ENCODE measurements at places on chromosomes 6 and 20.
A peak's percentile ranks its signal among the peaks of the same experiment; 100 is the strongest.

- DNase-seq, result no peak
Observed at GRCh38 chr6:38112181-38112580, 292.7 kb downstream of the ZFAND3 start.

DNA sequence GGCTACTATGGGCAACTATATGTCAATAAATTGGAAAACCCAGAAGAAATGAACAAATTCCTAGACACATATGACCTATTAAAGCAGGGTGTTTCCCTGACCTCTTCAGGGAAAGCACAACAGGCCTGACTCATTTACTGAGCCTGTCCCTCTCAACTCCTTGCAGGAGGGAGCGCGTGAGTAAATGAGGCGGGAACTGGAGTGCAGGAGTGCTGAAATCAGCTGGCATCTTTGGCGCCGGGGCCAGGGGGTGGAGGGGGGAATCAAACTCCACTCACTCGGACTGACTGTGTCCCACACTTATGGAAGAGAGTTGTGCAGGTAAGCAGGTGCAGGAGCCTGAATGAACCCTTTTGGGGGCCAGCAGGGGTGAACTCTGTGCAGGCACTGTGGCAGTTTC is 671.2 kb upstream of the PTCHD4 start:
- no peak for DNase-seq

GRCh38 chr20:57879779-57880570 is 170.2 kb upstream of the PMEPA1 start:
- DNase-seq, result peak; percentile 83

DNA sequence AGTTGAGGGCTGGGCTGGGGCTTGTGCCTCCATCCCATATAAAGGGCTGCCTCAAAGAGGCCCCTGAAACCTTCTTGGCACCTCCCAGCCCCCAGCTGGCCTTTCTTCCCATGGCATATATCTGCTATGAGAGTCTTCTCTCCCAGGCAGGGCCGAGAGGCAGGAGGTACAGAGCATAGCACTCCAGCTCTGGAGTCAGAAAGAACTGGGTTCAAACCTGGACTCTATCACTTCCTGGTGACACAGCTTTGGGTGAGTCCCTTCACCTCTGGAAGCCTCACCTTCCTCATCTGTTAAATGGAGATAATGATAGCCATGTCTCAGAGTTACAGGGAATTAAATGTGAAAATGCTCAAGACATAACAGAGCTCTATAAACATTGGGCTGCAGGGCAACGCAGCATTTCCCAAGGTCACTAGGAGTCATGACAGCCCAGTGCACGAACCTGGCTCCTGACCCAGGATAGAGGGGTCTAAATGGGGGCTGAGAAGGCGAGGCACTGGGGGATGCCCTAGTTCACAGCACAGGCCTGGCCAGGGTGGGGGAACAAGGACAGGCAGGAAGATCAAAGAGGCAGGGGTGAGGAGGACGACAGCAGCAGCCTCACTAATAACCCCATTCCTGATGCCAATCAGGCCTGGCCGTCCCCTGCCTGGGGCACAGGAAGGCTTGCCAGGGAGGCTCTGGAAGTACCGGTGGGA is 1.9 kb downstream of the FAM83C start:
- DNase-seq, result no peak

DNA sequence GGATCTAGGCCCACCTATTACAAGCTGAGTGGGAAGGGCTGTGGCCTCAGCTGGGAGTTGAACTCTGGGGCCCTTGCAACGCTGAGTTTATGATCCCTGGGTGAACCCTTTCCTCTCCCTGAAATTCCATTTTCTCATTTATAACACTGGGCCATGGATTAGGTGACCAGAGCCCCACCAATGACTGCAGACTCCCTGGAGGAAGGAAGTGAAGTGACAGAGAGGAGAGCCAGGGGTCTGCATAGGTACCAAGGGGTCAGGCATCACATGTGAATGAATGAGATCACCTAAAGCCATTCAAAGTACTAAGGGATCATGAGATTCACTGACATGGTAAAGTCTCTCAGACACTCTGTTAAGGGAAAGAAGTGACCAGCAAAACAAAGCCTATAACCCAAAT is 46.5 kb upstream of the DSN1 start:
- no peak for DNase-seq

DNA sequence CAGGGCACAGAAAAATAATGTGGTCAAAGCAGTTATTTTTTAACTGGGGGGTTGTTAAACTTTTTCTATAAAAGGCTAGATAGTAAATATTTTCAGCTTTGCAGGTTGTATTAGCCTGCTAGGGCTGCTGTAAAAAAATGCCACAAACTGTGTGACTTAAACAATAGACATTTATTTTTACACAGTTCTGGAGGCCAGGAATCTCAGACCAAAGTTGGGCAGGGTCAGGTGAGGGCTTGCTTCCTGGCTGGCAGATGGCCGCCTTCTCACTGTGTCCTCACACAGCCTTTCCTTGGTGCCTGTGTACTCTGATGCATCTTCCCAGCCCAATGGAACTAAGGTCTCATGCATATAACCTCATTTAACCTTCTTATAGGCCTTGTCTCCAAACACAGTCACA is 294.7 kb downstream of the PTPRT start:
- DNase-seq, result no peak

- no peak for DNase-seq
Observed at GRCh38 chr6:144585217-144585814, 300.2 kb downstream of the UTRN start.

DNA sequence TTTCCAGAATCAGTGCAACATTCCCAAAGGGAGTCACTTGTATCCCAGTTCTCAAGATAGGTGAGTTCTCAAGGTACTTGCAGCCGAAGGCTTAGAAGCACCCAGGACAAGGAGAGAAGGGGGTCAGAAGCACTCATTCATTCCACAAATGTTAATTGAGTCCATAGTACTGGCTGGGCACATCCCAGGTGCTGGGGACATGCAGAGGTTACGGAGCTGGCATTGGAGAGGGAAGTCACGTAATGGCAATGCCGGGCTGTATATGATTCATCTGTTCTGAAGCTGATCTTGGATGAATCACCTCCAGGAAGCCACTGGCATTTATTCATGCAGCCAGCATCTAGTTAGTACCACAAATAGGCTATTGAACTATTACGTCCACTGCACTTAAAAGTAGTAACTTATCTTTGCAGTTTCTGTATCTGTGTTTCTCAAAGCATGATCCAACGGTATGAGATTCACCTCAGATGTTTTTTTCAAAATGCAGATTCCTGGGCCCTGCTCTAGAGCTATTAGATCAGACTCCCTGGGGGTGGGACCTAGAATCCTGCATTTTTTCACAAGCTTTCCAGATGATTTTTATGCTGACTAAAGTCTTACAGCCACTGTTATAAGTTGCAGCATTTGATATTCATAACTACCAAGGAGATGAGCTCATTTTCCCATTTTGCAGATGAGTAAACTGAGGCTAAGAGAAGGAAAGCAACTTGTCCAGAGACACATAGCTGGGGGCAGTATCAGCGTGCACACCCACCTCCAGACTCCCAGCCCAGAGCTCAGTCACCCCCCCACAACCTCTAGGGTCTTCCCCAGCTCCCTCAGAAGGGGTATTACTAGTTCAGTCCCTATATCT is 44.1 kb upstream of the ID1 start:
- no peak for DNase-seq

DNA sequence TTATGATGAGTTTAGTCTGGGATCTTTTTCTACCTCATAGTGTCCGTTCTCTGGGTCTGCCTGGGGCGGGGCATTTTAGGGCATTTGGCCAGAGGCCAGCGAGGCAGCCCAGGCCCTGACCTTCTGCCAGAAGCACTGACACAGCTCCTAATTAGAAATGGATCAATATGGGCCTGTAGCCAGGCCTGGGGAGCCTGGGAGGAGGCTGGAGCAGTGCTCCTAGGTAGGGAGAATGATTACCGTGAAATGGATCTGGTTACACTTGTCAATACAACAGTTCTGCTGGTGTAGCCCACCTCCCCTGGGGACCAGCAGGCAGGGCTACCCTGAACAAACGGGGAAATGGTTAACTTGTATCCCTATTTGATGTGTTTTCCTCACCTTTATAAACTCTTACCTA is 23.0 kb downstream of the RALY start:
- DNase-seq, result no peak

DNA sequence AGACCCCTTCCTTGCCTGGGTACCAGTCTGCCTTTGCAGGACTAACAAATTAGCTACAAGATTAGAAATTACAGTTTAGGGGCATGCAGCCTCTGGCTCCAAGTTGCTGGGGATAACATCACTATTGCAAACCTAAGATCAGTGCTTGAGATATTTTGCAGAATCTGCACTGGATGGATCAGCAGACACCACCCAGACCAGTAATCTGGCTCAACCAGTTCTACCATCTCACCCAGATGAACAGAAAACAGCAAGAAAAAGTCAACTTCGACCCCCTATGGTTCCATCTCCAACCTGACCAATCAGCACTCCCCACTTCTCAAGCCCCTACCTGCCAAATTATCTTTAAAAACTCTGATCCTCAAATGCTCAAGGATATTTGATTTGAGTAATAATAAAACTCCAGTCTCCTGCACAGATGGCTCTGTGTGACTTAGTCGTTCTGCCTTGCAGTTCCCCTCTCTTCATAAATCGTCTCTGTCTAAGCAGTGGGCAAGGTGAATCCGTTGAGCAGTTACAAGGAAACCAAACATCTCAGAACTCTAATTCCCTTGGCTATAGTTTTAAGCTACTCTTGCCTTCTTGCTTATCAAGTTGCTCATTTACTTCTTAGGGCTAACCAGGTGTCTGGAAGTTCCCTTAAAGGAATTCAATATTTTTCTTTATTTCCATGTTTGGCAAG is 16.1 kb upstream of the LMBRD1 start:
- no peak for DNase-seq

GRCh38 chr6:33405386-33405940 is 5.4 kb upstream of the PHF1 start:
- DNase-seq, result no peak

- no peak for DNase-seq
Observed at GRCh38 chr6:161568885-161569456, 295.1 kb upstream of the AGPAT4 start.

- no peak for DNase-seq
Observed at GRCh38 chr6:164322533-164322932, 908.0 kb downstream of the QKI start.

DNA sequence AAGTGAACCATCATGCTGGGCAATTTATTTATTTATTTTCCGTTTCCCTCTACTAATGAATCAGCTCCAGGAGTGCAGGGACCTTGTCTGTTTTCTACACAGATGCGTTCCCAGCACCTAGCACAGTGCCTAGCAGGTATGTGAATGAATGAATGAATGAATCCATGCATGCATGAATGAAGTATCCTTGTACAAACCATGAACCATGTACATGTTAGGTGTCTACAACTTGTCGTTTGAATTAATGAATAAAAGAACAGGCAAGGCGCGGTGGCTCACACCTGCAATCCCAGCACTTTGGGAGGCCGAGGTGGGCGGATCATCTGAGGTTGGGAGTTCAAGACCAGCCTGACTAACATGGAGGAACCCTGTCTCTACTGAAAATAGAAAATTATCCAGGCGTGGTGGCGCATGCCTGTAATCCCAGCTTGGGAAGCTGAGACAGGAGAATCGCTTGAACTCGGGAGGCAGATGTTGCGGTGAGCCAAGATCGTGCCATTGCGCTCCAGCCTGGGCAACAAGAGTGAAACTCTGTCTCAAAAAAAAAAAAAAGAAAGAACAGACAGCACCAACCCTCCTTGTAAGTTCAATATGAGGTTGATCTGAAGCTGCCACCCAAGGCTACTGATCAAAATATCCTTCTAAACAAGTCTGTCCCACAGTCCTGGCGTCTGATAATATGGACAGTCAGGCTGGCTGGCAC is 27.3 kb upstream of the SLC9A8 start:
- no peak for DNase-seq

GRCh38 chr20:57566803-57567459 is 6.0 kb downstream of the PCK1 start:
- no peak for DNase-seq

GRCh38 chr20:23415959-23416583 is 5.2 kb downstream of the NAPB start:
- DNase-seq, result no peak

GRCh38 chr6:169722362-169723199 is 1.7 kb downstream of the PHF10 start:
- DNase-seq, result peak; percentile 78

- peak; percentile 64 for DNase-seq
Observed at GRCh38 chr6:152293404-152293803, 343.8 kb downstream of the SYNE1 start.

- no peak for DNase-seq
Observed at GRCh38 chr6:2242311-2242710, 3.1 kb downstream of the GMDS start.

- DNase-seq, result no peak
Observed at GRCh38 chr20:32357375-32357868, 709 bp upstream of the ASXL1 start.

DNA sequence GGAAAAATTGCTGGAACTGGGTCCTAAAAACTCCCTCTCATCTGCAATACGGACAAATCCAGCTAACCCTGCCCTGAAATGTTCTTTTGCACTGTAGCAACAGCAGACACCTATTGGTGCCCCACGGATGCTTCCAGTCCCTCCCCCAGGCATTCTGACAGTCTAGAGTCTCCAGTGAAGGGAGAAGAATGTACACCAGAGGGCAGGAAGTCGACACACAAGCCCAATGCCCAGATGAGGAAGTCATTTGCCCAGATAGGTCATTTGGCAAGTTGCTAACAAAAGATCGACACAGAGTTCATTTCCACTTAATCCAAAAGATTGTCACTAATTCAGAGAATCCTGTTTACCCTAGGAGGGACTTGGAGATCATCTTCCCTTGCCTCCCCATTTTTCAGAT is 293.0 kb upstream of the PRDM1 start:
- no peak for DNase-seq

- no peak for DNase-seq
Observed at GRCh38 chr20:24297993-24298392, 171.4 kb upstream of the SYNDIG1 start.

DNA sequence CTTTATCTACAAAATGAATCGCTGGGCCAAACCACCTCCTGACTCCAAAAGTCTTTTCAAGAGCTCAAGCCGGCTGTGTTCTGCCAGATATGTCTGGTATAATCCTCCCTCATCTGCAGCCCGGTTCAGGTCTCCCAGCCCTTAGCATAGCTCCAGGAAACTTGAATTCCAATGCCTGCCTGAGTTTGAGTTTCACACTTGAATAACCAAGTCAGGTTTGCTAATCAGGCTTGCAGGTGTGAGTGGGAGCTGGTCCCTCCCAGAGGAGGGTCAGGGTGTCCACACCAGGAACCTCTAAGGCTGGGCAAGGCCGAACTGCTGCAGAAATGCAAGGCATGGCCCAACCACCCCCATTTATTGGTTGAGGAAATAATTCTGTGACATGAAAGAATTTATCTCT is 96.6 kb downstream of the TMEM242 start:
- DNase-seq, result no peak

DNA sequence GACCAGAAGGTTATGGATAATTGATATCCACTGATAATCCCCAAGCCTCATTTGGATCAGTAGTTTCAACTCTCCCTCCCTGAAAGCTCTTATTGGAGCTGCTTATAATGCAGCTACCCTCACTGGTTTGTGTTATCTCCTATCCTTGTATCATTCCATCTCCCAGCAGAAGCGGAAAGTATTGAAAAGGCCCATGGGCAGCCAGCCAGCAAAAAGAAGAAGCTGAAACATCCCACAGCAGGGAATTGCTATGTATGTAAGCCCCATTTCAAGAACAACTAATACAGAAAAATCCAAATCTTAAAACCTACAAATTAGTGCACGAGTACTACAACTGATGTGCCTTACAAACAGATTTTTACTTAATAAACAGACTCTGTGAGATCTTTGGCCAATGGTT is 269.0 kb upstream of the ECI2 start:
- no peak for DNase-seq
